ENCODE measurements at places on chromosomes 3 and 15. TPM values are rescaled to one million over a fixed set of nuclear protein-coding genes. Genes with fewer than 3 reads are reported as not detected.

GRCh38 chr15:98529205-98530145 is 118.9 kb upstream of the IGF1R start:
- no peak overlapping the region for H3K4me3 ChIP-seq
- H3K4me1 ChIP-seq = no peaks in the 10 kb centered on the region
- H3K36me3 ChIP-seq = no peaks in the 10 kb centered on the region
- DNase-seq = no peak
- H3K27me3 ChIP-seq = no peaks in the 10 kb centered on the region

DNA sequence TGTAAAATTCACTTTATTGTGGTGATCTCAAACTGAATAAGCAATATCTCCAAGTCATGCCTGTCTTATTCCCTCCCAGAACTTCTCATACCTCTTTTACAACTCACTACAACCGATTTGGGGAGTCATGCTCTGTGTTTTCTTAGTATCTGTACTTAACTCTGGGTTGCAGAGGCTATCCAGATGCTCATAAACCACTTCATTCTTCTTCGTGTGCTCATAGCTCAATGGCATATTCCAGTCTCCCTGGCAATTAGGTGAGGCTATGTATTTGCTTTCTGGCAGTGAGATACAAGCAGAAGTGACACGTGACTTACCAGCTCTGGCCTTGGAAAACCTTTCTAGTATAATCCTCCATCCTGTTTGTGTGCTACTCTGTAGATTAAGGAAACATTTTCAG is 360.9 kb downstream of the ZNF385D start:
- no peak for DNase-seq
- H3K36me3 ChIP-seq = no peaks in the 10 kb centered on the region
- H3K27ac ChIP-seq = no peak overlapping the region
- no peak overlapping the region for H3K4me3 ChIP-seq
- no peaks in the 10 kb centered on the region for H3K4me1 ChIP-seq
- H3K27me3 ChIP-seq = no peaks in the 10 kb centered on the region

DNA sequence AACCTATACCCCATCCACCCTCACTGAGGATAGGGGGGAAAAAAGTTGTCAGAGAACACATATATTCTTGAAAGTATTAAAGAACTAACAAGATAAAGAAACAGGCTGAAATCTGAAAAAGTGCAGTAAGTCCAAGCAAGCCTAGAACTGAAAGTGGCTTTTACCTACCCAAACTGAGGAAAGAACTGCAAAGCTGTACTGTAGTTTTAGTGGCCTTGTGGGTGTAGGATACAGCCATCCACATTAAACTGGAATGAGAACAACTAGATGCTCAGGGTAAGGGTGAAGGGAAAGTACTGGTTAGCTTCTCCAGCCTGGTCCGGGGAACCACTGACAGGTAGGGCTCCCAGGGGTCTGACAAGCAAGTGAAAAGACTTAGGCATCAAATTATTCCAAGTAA is 10.1 kb downstream of the UBP1 start:
- DNase-seq = no peak
- peaks cover 4% of the 10 kb centered on the region for H3K36me3 ChIP-seq
- no peak overlapping the region for H3K4me3 ChIP-seq
- peaks cover 9% of the 10 kb centered on the region for H3K4me1 ChIP-seq
- no peak overlapping the region for H3K27ac ChIP-seq
- no peaks in the 10 kb centered on the region for H3K27me3 ChIP-seq

DNA sequence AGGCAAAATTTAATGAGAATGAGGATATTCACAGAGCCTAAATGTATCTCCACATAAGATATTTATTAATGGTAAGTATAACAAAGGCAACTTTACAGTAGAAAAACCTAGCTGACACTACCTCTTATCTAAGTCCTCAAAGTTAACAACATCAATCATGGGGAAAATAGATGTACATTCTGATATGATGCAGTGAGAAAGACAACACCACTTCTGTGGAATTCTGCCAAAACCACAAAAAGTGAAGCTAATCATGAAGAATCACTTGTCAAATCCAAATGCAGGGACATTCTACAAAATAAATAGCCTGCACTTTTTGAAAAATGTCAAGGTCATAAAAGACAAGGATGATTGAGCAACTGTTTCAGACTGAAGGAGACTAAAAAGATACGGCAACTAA is 27.5 kb upstream of the EOMES start:
- no peak overlapping the region for H3K27ac ChIP-seq
- no peak overlapping the region for H3K4me3 ChIP-seq
- no peaks in the 10 kb centered on the region for H3K36me3 ChIP-seq
- no peaks in the 10 kb centered on the region for H3K27me3 ChIP-seq
- no peak for DNase-seq

- H3K27ac ChIP-seq = no peak overlapping the region
- H3K4me1 ChIP-seq = peaks cover 10% of the 10 kb centered on the region
- H3K4me3 ChIP-seq = peak overlapping the region; percentile 18
- peaks cover 3% of the 10 kb centered on the region for H3K27me3 ChIP-seq
- no peaks in the 10 kb centered on the region for H3K36me3 ChIP-seq
Measured at GRCh38 chr3:115784739-115785536, 161.6 kb downstream of the GAP43 start.

- H3K27me3 ChIP-seq = no peaks in the 10 kb centered on the region
- H3K27ac ChIP-seq = no peak overlapping the region
- peaks cover 20% of the 10 kb centered on the region for H3K4me1 ChIP-seq
- H3K4me3 ChIP-seq = peak overlapping the region; percentile 49
- no peak for DNase-seq
- H3K36me3 ChIP-seq = no peaks in the 10 kb centered on the region
Measured at GRCh38 chr3:32106929-32107362, 526 bp downstream of the GPD1L start.

DNA sequence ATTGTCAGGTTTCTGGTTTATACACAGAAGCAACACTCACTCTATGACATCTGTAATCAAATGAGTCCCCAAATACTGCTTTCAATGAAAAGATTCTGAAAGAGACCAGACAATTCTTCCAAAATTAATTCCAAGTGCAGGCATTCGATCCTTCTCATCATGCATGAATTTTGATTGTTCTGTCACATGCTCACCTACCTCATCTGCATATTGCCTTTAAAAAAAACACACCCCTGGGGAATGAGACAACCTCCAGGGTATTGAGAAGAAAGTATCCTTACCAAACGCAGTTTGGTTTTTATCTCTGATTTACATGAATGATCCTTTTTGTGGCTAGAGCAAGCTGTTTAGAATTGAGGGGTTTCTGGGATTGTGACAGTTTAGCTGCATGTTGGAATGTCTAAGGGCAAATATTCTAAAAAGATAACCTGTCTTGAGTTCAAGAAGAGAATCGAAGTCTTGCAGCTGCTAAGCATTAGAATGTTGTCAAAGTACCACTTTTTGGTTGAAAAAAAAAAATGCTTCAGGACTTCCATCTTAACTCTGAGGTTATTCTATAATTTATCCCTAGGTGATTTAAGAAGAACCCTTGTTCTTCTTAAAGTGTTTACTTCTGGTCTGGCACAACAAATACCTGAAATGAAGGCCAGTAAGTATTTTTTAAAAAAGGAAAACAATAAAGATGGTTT is 653.1 kb downstream of the RBMS3 start:
- no peak overlapping the region for H3K27ac ChIP-seq
- no peaks in the 10 kb centered on the region for H3K36me3 ChIP-seq
- DNase-seq = no peak
- H3K27me3 ChIP-seq = no peaks in the 10 kb centered on the region

- H3K4me1 ChIP-seq = no peaks in the 10 kb centered on the region
- no peak overlapping the region for H3K27ac ChIP-seq
- H3K36me3 ChIP-seq = no peaks in the 10 kb centered on the region
- no peaks in the 10 kb centered on the region for H3K27me3 ChIP-seq
Measured at GRCh38 chr3:180335050-180335449, 266.9 kb upstream of the TTC14 start.

- H3K4me1 ChIP-seq = no peaks in the 10 kb centered on the region
- H3K27me3 ChIP-seq = no peaks in the 10 kb centered on the region
- H3K4me3 ChIP-seq = no peak overlapping the region
Measured at GRCh38 chr3:190109441-190109840, 11.3 kb downstream of the P3H2 start.

GRCh38 chr3:37683321-37683720 is 178.4 kb upstream of the CTDSPL start:
- H3K27me3 ChIP-seq = no peaks in the 10 kb centered on the region

GRCh38 chr15:56917652-56918045 is 795 bp upstream of the TCF12 start:
- no peak for DNase-seq
- H3K27me3 ChIP-seq = no peaks in the 10 kb centered on the region
- peaks cover 18% of the 10 kb centered on the region for H3K4me1 ChIP-seq
- H3K27ac ChIP-seq = peak overlapping the region; percentile 92
- peaks cover 4% of the 10 kb centered on the region for H3K36me3 ChIP-seq
- peak overlapping the region; percentile 95 for H3K4me3 ChIP-seq

GRCh38 chr15:59008086-59008485 is 20.6 kb downstream of the RNF111 start:
- H3K36me3 ChIP-seq = peaks cover 20% of the 10 kb centered on the region
- no peak overlapping the region for H3K27ac ChIP-seq
- H3K4me3 ChIP-seq = no peak overlapping the region
- no peak for DNase-seq
- no peaks in the 10 kb centered on the region for H3K27me3 ChIP-seq

- H3K27ac ChIP-seq = no peak overlapping the region
- H3K4me1 ChIP-seq = no peaks in the 10 kb centered on the region
- no peak for DNase-seq
- H3K36me3 ChIP-seq = no peaks in the 10 kb centered on the region
- no peak overlapping the region for H3K4me3 ChIP-seq
Measured at GRCh38 chr3:9716801-9717555, 13.3 kb downstream of the CPNE9 start.

DNA sequence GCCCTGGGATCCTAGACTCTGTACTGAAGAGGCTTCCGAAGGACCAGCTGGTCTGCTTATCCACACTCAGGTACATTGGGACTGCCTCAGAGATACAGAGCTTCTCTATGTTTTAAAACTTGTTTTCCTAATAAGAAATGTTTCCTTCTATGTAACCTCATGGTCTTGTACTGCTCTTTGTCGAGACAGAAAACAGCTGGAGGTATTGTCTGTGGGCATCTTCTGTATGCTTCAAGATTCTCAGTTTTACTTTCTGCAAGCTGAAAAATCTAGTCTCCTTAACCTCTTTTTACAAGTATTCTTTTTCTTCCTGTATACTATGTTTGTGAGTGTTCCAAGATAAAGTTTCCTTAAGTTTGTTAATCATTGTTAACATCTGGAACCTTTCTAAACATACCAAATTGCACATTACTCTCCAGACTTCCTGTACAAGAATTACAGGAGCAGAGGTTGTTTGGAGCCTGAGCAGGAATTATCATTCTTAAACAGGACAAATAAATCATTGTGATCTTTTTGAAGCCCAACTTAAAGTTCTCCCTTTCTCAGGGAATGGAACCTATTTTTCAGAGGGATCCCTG is 358.3 kb upstream of the CFAP20DC start:
- H3K4me1 ChIP-seq = no peaks in the 10 kb centered on the region
- no peaks in the 10 kb centered on the region for H3K36me3 ChIP-seq
- no peak overlapping the region for H3K27ac ChIP-seq

- no peak overlapping the region for H3K27ac ChIP-seq
- no peaks in the 10 kb centered on the region for H3K36me3 ChIP-seq
- H3K27me3 ChIP-seq = no peaks in the 10 kb centered on the region
- H3K4me1 ChIP-seq = no peaks in the 10 kb centered on the region
- H3K4me3 ChIP-seq = no peak overlapping the region
Measured at GRCh38 chr15:40825661-40826422, 2.7 kb downstream of the PPP1R14D start.

DNA sequence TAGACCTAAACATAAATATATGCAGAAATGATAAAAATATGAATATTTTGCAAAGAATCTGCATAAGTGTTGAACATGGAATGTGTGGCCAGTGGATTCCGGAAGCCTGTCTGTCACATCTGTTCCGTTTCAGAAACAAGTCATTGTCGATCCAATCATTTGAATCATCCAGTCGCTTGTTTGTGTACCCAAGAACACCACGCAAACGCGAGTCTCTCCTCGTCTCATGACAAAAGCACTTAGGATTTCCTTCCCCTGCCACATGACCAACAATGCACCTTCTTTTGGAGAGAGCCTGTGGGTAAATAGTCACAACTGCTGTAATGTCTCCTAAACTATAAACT is 80.2 kb downstream of the FMN1 start:
- no peak for DNase-seq
- H3K4me1 ChIP-seq = no peaks in the 10 kb centered on the region
- no peaks in the 10 kb centered on the region for H3K36me3 ChIP-seq
- H3K27me3 ChIP-seq = no peaks in the 10 kb centered on the region
- H3K27ac ChIP-seq = no peak overlapping the region

- H3K27ac ChIP-seq = no peak overlapping the region
- H3K27me3 ChIP-seq = no peaks in the 10 kb centered on the region
- DNase-seq = no peak
- no peak overlapping the region for H3K4me3 ChIP-seq
- no peaks in the 10 kb centered on the region for H3K36me3 ChIP-seq
- no peaks in the 10 kb centered on the region for H3K4me1 ChIP-seq
Measured at GRCh38 chr3:112623717-112624116, 17.2 kb downstream of the CCDC80 start.

The GOLGA8S gene
- total RNA-seq = 2.8 TPM

The PARP6 gene
- 132 TPM for total RNA-seq

The CTXN2 gene
- total RNA-seq = not detected

The NPAP1 gene
- total RNA-seq = not detected

The LRRC28 gene
- total RNA-seq = 18.2 TPM

The P2RY12 gene
- 0.52 TPM for total RNA-seq

The WDR6 gene
- 113 TPM for total RNA-seq

The TMC3 gene
- total RNA-seq = not detected

The CPB1 gene
- not detected for total RNA-seq

Data from natural killer cell (primary cell).